ENCODE measurements at places on chromosomes 2 and 18. TPM values are rescaled to one million over a fixed set of nuclear protein-coding genes. Genes with fewer than 3 reads are reported as not detected.

GRCh38 chr2:65325066-65325465 is 97.4 kb downstream of the ACTR2 start:
- H3K36me3 ChIP-seq, result no peaks in the 10 kb centered on the region
- H3K27me3 ChIP-seq, result no peaks in the 10 kb centered on the region
- H3K4me1 ChIP-seq, result no peaks in the 10 kb centered on the region
- no peak overlapping the region for H3K27ac ChIP-seq

DNA sequence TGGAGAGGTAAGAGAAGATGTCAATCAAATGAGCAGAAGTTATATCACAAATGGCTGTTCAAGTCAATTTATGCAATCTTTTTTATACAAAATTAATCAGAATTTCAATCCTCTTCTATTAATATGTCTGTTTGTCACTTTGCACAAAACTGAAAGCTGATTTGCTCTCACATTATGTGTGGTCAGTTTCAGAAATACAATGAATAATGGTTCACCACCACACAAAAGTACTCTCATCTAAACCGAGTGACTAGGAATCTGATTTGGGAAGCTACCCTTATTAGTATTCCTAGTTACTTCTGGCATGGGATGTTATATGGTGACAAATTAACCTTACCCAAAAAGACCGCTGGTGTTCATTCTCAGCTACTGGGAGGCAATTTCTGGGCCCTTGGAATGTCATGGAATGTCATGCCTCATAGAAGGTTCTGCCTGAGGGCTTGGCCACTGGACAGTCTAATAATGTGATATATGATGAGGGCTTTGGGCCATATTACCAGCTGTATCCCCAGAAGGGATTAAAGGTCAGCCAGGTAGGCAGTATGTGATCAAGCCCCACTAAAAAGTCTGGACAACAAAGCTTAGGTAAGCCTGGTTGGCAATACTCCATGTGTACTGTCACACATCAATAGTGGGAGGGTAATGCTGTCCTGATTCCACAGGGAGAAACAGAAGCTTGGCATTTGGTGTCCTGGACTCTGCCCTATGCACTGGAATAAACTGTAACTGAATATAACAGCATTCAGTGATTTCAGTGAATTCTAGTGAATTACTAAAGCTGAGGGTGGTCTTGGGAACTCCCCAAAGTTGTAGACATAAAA is 113.2 kb downstream of the PIGN start:
- DNase-seq, result no peak
- no peaks in the 10 kb centered on the region for H3K36me3 ChIP-seq
- no peaks in the 10 kb centered on the region for H3K4me1 ChIP-seq
- H3K27ac ChIP-seq, result no peak overlapping the region

DNA sequence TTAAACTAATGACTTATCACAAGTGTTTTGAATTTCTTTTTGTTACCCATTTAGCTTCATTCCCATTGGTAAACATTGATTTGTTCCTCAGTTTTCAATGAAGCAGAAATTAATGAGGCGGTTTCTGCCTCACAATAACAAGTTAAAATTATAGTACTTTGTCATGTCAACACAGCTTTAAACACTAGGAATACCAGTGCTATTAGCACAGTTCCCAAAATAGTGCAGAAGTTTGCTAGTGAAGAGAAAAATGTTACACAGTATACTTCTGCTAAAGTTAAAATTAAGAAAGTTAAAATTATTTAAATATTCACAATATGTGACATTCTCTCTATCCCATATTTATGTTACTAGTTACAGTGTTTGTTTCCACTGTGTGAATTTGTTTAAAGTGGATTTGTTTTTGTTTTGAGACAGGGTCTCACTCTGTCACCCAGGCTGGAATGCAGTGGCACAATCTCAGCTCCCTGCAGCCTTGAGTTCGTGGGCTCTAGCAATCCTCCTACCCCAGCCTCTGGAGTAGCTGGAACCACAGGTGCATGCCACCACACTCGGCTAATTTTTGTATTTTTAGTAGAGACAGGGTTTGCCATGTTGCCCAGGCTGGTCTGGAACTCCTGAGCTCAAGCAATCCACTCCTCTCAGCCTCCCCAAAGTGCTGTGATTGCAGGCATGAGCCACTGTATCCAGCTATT is 3.8 kb upstream of the CHN1 start:
- H3K4me1 ChIP-seq, result peaks cover 11% of the 10 kb centered on the region
- H3K27ac ChIP-seq, result no peak overlapping the region
- no peak for DNase-seq
- no peaks in the 10 kb centered on the region for H3K36me3 ChIP-seq
- H3K27me3 ChIP-seq, result peaks cover 12% of the 10 kb centered on the region

FOXD4L1 gene
- 0.38 TPM for total RNA-seq

CREG2 gene
- total RNA-seq, result not detected

RETSAT gene
- 26.5 TPM for total RNA-seq

DNA sequence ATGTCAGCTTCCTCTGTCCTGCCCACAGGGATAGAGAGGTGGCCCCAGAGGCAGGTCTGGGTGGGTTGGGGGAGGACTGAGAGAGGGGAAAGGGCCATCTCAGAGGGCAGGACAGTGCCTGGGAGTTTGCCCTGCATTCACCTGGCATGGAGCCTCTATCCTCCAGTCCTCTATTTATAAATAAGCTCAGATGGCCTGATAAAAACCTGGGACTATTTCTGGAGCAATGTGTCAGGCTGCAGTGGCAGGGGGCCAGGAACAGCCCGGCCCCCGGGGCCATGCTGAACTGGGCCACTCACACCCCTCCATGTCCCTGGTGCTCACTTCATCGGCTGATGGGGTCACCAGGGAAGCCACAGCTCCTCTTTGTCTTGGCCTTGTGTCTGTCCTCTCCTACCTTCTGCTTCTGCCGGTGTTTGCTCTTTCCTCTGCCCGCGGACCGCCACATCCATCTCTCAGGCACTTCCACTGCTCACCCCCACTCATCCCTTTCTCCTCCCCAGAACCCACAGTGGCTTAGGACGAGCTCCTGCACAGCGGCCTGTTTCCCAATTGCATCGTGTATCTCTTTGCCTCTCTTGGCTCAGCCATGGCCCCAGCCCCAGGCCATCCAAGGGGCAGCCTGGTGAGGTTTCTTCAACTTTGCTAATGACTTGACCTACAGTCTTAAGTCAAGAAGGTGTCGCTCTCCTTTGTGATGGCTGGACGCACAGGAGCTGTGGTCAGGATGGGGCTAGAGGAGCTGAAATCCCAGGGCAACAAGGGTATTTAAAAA is 38.8 kb downstream of the SCTR start:
- no peaks in the 10 kb centered on the region for H3K4me1 ChIP-seq
- no peak overlapping the region for H3K4me3 ChIP-seq
- no peak for DNase-seq
- no peaks in the 10 kb centered on the region for H3K36me3 ChIP-seq
- peaks cover 13% of the 10 kb centered on the region for H3K27me3 ChIP-seq
- H3K27ac ChIP-seq, result no peak overlapping the region

DNA sequence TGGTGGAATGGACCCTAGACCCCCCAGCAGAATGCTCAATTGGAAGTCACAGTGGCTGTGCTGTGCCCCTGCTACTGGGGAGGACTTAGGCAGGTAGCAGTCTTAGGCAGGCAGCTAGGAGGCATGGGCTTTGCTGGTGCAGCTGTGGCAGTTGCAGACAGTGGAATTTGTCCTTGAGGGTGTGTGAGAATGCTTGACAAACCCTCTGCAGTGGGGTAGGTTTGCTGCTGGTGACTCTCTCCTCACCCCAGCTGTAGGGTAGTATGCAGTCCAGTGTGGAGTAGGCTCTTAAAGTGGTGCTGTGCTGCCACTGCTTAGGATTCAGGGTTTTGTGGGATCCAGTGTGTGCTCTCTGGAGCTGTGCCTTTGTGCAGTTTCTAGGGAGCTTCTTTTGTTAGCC is 61.3 kb downstream of the NUP35 start:
- no peak overlapping the region for H3K4me3 ChIP-seq
- H3K4me1 ChIP-seq, result no peaks in the 10 kb centered on the region
- H3K36me3 ChIP-seq, result peaks cover 32% of the 10 kb centered on the region

DNA sequence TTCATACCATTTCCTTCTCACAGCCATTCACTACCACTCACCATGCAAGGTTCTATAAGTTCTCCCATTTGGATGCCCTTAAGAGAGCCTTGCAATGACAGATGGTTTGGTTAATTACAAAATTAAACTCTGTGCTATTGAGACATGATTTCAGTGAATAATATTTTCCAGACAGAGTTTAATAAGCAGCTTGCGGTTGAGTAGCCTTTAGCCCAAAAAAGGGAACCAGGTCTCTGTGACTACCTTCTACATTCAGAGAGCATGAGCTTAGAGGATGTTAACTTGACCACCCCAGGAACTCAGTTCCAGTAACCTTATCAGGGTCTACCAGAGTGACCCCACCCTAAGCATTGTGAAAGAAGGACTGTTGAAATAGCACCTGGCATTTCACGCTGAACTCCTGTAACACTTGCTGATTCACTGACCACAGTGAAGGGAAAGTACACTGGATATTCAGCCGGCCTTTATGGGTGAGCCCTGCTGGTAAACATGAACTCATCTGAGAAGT is 1173.1 kb upstream of the ZEB2 start:
- DNase-seq, result peak; percentile 32
- H3K36me3 ChIP-seq, result no peaks in the 10 kb centered on the region
- H3K4me3 ChIP-seq, result no peak overlapping the region
- H3K4me1 ChIP-seq, result no peaks in the 10 kb centered on the region
- no peaks in the 10 kb centered on the region for H3K27me3 ChIP-seq
- H3K27ac ChIP-seq, result no peak overlapping the region

Data from T-cell (primary cell).